Gastroesophageal sphincter (tissue), 4 donors: ENCODE measurements at places on chromosomes 2 and 18.

GRCh38 chr2:241111440-241111805, 9.3 kb upstream of the MTERF4 start:
- no peak for ATAC-seq

DNA sequence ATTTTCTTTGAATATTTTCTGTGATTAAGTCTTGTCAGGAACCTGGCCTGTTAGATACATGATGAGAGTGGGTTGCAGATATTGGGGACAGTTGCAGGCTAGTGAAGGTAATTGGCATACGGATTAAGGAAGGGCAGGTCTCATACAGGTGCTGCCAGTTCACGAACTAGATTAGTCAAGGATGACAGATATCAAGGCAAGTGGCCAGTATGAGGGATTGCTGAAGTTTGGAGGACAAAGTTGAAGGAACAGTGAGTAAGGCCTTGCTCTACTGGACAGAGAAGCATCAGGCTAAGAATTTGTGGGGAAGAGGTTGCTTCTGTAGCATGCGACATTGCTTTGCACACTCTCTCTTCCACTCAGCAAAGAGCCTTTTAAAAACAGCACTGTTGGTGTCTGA, 12.8 kb upstream of the NCOA1 start:
- no peak for ATAC-seq

GRCh38 chr18:50069422-50069821, 125.5 kb downstream of the MYO5B start:
- no peak for ATAC-seq

DNA sequence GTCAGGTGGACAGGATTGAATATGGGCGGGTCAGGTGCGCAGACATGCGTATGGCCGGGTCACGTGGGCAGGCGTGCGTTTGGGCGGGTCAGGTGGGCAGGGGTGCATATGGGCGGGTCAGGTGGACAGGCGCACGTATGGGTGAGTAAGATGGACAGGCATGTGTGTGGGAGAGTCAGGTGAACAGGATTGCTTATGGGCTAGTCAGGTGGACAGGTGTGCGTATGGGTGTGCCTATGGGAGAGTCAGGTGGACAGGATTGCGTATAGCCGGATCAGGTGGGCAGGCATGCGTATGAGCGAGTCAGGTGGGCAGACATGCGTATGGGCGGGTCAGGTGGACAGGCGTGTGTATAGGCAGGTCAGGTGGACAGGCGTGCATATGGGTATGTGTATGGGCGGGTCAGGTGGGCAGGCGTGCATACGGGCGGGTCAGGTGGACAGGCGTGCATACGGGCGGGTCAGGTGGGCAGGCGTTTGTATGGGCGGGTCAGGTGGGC, 30.3 kb upstream of the KLF11 start:
- ATAC-seq = no peak

DNA sequence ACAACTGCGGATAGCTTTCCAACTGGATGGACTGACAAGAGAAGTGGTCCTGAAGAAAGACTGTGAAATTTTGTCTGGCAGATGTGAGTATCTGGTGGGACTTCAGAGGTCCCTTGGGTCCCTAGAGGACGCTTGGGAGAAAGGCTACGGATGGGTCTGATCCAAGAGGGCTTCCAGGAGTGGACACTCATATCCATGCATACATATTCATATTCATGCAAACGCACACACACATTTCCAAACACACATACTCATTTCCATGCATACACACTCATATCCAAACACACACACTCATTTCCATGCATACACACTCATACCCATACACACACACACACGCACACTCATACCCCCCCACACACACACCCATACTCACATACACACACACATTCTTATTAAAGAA, 200.2 kb upstream of the DDX18 start:
- ATAC-seq = no peak

DNA sequence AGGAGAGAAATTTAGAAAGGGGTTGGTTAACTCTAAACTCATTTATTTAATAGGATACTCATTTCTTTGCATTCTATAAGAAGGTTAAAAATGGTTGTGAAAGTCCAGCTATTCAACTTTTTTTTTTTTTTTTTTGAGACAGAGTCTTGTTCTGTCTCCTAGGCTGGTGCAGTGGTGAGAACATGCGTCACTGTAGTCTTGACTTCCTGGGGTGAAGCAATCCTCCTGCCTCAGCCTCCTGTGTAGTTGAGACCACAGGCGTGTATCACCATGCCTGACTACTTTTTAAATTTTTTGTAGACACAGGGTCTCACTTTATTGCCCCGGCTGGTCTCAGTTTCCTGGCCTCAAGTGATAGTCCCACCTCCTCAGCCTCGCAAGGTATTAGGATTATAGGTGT, 11.9 kb downstream of the ELP2 start:
- ATAC-seq = no peak

DNA sequence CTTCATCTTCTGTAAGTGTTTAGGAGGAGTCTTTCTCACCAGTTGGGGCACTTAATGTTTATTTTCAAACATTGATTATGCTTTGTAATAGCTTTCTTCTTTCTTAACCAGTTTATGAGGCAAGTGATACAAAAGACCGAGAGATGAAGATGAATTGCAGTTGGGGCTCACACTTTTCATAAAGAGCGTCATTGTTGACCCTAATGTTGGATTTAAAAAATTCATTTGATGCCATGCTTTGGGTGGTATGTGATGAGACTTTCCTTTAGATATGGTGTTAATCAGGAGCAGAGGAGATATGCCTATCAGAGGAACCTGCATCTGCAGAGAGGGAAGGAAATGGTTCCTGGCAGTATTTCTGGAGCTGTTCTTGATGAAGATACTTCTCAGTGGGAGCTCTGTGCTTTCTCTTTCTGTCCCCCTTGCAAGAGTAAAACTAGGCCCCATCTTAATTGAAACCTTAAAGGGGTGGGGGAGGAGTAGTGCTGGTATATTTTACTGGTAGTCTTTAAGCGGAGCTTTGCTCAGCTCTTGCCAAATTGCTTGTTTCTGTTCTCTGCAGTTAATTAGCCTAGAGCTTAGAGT, 2.3 kb downstream of the EML4 start:
- ATAC-seq = no peak

- no peak for ATAC-seq
These were observed 227.4 kb downstream of the DCC start for GRCh38 chr18:52567360-52567759.

- no peak for ATAC-seq
These were observed 430.9 kb upstream of the HNRNPA3 start for GRCh38 chr2:176781570-176782217.

DNA sequence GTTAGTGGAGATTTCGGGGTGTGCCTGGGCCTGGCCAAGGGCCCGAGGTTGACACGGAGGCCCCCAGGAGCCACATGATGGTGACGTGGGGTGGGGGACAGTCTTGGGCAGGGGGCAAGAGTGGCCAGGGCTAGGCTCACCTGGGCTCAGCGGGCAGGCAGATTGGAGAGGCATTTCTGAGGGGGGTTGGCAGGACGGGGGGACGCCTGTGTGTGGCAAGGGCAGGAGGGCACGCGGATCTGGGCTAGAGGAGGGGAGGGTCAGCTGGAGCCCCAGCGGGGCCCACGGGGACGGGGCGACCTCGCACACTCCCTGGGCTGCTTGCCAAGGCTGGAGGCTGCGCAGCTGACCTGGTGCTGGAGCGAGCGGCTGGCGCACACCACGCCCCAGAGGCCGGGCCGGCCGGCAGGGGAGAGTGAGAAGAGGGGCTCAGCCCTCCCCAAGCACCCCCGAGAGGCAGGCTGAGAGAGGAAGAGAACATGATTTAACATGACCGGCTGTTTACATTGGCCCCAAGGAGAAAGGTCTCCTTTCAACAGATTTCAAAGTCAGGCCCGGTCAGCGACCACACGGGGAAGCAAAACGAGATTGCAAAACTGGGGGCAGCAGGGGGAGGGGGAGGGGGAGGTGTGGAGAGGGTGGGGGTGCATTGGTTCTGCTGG, 38.0 kb upstream of the SNED1 start:
- peak; percentile 23 for ATAC-seq

DNA sequence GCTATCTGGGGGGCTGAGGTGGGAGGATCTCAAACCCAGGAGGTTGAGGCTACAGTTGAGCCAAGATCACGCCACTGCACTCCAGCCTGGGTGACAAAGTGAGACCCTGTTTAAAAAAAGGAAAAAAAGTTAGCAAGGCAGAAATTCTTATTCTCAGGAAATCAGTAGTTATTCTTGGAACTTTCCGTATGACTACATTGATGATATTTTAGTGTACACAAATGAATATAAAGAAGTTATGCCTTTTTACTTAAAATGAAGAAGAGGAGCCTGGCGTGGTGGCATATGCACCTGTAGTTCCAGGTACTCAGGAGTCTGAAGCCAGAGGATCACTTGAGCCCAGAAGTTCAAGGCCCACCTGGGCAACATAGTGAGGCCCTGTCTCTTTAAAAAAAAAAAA, 7.4 kb downstream of the SPDYA start:
- no peak for ATAC-seq
